ACHN (cell line): ENCODE measurements at places on chromosomes 13 and 19.

GRCh38 chr13:41107584-41108014 lies 25.0 kb downstream of the KBTBD6 start:
- no peak for DNase-seq

GRCh38 chr13:34216256-34216655 lies 398.3 kb downstream of the RFC3 start:
- DNase-seq = no peak

- DNase-seq = peak; percentile 53
These were observed 117.3 kb downstream of the RAB20 start for GRCh38 chr13:110444226-110444653.

- no peak for DNase-seq
These were observed 192.8 kb downstream of the TM9SF2 start for GRCh38 chr13:99693852-99694611.

- DNase-seq = no peak
These were observed 26.7 kb downstream of the SPATA13 start for GRCh38 chr13:24187185-24187584.

DNA sequence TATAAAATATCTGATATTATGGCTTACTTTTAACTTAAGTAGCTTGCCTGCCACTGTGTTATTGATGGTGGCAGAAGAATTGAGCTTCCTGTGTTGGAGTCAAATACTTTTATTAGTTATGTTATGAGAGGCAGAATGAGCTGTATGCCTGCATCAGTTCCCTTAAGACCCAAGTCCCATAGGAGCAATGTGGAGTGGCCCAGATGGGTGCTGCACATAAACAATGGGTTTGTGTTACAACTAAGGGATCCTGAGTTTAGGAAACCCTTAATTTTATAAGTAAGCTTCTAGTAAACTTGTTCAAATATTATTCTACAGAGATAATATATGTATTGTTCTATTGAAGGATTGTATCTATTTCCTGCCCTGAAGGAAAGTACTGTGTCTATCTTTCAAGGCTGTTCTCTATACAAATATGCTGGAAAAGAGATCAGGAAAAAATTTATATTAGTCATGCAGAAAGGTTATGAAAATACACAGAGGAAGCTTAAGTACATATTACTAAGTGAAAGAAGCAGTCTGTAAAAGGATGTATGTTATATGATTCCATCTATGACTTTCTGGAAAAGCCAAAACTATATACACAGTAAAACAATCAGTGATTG lies 2018.0 kb upstream of the PCDH20 start:
- no peak for DNase-seq

- DNase-seq = no peak
These were observed 42.8 kb downstream of the RNF6 start for GRCh38 chr13:26179344-26179743.

DNA sequence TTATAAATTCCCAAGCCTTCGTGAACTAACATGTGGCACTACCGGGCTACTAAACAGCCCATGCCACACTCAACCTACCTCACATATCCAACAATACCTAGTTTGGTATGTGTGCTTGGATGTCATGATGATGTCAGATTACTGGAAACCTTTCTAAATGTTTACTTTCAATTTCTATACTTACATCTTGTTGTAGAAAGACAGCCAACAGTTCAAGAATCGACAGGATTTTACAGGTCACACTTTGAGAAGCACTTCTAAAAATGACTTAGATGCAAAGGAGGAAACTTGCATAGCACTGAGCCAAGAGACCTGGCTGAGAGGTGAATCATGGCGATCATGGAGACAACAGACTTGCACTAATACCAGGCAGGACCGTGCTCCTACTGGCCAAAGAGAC lies 209.9 kb downstream of the COL4A1 start:
- DNase-seq = no peak

GRCh38 chr19:53520547-53521372 lies 17.2 kb upstream of the ZNF331 start:
- no peak for DNase-seq

DNA sequence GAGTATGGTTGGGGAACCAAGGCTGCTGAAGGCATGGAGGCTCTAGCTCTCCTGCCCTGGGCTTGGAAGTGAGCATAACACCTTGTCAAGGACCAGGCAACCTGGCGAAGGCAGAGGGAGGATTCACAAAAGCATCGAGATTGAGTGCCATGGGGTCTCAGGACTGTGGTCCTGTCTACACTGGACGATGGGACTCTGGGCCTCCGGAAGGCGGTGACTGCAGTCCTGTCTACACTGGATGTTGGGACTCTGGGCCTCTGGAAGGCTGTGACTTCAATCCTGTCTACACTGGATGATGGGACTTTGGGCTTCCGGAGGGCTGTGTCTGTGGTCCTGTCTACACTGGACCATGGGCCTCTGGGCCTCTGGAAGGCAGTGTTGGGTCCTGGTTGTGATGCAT lies 290.4 kb downstream of the TEX29 start:
- no peak for DNase-seq

GRCh38 chr13:23760000-23760399 lies 129.2 kb downstream of the MIPEP start:
- DNase-seq = no peak

DNA sequence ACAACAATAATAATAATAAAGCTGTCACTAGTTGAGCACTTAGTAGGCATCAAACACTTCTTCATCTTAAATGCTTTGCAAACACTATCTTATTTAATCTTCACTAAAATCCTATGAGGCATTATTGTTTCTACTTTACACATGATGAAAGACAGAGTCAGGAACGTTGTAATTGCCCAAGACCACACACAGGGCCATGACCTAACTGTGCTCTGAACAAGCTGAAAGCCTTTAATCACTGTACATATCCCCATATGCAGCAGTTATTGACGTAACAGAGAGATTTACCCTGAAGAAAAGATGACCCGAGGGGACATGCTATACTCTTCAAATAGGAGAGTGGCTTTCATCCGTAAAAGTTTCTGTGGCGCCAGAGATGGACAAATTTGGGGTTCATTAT lies 53.0 kb downstream of the SACS start:
- no peak for DNase-seq

GRCh38 chr13:48043789-48044503 lies 6.4 kb downstream of the NUDT15 start:
- DNase-seq = peak; percentile 42

DNA sequence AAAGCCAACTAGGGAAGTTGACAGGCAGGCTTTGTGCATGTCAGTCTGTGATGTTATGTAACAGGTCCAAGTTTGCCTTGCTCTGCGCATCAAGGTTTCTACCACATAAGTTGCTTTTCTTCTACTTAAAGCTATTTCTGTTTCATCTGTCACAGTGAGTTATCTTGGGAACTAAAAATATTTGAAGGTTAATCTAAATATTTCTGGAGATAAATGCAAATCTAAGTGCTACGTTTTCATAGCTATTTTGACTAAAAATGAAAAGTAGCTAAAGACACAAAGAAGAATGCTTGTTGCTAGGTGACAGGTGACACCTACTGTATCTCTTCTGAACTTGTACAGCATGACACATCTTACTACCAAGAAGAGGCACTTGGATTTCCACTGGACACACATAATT lies 135.6 kb downstream of the KLF12 start:
- no peak for DNase-seq

- DNase-seq = no peak
These were observed 47.2 kb upstream of the F7 start for GRCh38 chr13:113058129-113058987.

GRCh38 chr13:99237981-99238662 lies 20.1 kb downstream of the GPR18 start:
- no peak for DNase-seq

- DNase-seq = no peak
These were observed 29.6 kb upstream of the TSC22D1 start for GRCh38 chr13:44605721-44606120.

- DNase-seq = no peak
These were observed 263.2 kb upstream of the SPRY2 start for GRCh38 chr13:80604098-80604497.

- DNase-seq = no peak
These were observed 807.0 kb upstream of the SLITRK6 start for GRCh38 chr13:86606264-86606663.

- no peak for DNase-seq
These were observed 31.3 kb upstream of the ADGRL1 start for GRCh38 chr19:14237014-14237941.

DNA sequence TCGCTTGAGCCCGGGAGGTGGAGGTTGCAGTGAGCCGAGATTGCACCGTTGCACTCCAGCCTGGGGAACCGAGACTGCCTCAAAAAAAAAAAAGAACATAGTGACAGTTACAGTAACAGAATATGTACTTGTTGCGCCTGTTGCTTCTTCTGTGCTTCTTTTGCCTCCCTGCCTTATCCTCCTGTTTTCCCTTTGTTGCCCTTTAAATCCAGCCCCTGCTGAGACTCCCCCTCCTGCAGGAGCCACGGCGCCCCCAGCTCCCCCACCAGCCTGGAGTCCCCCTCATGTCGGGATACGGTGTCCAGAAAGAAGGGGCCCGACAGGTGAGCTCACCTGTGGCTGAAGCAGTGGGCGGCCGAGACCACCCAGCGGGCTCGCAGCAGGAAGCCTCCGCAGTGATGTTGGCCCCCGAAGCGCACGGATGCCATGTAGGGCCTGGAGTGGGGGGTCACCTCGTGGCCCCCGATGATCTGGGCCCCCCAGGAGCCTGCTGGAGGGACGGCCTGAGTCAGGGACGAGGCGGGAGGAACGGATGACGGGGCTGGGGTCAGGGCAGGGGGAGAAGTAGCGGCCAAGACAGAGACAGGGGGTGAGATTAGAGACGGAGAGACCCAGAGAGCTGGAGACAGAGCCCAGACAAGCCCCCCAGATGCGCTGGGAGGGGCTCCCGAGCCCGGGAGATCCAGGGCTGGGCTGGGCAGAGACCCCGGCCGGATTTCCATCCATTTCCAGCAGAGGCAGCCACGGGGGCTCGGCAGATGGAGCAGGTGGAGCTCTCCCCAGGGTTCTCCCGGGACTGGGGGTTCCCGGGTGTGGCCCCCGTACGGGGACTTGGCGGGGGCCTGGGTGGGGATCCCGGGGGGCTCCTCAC lies 536 bp downstream of the PRSS57 start:
- DNase-seq = no peak

GRCh38 chr19:39416152-39417120 lies 4.0 kb downstream of the PLEKHG2 start:
- no peak for DNase-seq

- no peak for DNase-seq
These were observed 21.9 kb downstream of the MIR17HG start for GRCh38 chr13:91369441-91369831.

- DNase-seq = no peak
These were observed 44.5 kb downstream of the GAS6 start for GRCh38 chr13:113819341-113819730.
